Colonic mucosa (tissue), 4 donors: ENCODE measurements at places on chromosomes 12 and 14.

DNA sequence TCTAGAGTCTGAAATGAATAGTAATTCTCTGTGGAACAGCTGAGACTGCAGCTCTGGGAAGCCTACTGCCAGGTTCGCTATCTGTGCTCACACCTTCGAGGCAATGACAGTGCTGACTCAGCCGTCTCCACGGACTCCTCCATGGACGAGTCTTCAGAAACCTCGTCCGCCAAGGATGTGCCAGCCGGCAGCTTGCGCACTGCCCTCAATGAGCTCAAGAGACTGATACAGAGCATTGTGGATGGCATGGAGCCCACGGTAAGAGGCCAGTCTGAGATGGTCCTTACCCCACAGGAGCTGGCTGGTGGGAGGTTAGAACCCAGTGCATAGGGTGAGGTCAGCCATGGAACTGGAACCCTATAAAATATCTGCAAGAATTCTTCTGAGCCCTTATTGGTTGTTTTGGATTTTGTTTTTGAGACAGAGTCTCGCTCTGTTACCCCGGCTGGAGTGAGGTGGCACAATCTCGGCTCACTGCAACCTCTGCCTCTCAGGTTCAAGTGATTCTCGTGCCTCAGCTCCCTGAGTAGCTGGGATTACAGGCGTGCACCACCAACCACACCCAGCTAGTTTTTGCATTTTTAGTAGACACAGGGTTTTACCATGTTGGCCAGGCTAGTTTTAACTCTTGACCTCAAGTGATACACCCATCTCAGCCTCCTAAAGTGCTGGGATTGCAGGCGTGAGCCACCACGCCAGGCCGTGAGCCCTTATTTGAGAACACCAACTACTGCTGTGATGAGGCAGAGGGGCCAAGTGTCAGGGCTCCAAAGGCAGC is 43.9 kb downstream of the RAB35 start:
- DNase-seq = no peak

- DNase-seq = peak; percentile 65
Measured at GRCh38 chr12:15688202-15688736, 100.9 kb downstream of the EPS8 start.

- DNase-seq = no peak
Measured at GRCh38 chr12:11819643-11820042, 170.2 kb downstream of the ETV6 start.

- no peak for DNase-seq
Measured at GRCh38 chr12:29581631-29582030, 84.1 kb upstream of the OVCH1 start.

DNA sequence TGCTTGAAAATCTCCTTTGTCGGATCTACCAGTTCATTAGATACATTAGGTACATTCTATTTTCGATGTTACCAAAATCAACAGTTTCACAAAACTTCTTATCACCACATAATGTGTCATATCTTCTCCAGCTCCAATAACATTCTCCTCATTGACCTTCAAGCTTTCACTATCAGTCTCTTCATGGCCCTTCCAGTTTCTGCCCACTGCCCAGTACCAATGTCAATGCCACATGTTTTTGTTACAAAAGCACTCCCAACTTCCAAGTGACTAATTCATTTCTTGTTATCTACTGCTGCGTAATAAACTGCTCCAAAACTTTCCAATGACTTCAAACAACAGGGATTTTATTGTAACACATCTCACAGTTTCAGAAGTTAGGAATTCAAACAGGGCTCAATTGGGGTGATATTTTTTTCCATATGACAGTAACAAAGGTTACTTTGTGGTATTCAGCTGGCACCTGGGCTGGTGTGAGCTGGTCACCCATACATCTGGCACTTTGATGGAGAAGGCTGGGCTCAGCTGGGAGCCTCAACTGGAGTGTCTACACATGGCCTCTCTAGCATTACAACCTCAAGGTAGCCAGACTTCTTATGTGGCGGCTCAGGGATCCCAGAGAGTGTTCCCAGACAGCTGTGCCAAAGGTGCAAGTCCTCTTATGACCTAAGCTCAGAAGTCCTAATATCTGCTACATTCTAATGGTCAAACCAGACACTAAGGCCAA is 6.1 kb downstream of the OR5AU1 start:
- no peak for DNase-seq

DNA sequence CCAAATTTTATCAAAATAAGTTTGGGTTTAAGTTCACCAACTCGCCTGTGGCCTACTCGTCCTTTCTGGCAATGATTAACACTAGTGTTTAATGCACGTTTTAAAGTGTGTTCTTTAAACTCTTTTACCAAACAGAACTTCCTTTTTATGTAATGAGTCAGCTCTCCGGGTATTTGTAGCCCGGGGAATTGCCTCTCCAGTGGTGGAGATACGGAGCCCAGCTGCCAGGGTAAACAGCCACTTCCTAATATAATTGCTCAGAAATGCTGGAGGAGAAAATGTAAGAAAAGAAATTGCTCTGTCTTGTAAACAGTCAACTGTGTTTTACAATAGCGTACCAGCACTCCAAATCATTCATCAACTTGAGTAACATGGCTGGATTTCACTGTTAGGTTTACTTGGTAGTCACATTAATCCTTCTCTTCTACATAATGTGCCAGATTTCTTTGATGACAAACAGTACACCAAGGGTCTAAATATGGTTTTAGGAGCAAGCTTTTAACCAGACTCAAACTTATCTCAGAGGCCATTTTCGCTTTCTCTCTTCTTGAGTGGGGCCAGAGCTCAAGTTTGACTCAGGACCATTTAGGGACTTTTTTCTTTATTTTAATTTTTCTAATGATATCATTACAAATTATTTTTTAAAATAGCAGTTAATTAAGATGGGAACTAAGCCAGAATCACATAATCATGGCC is 101.2 kb upstream of the SLC38A2 start:
- peak; percentile 81 for DNase-seq

- no peak for DNase-seq
Measured at GRCh38 chr12:101441461-101442224, 33.5 kb upstream of the SPIC start.

- DNase-seq = no peak
Measured at GRCh38 chr12:1174659-1175058, 183.6 kb downstream of the ERC1 start.

DNA sequence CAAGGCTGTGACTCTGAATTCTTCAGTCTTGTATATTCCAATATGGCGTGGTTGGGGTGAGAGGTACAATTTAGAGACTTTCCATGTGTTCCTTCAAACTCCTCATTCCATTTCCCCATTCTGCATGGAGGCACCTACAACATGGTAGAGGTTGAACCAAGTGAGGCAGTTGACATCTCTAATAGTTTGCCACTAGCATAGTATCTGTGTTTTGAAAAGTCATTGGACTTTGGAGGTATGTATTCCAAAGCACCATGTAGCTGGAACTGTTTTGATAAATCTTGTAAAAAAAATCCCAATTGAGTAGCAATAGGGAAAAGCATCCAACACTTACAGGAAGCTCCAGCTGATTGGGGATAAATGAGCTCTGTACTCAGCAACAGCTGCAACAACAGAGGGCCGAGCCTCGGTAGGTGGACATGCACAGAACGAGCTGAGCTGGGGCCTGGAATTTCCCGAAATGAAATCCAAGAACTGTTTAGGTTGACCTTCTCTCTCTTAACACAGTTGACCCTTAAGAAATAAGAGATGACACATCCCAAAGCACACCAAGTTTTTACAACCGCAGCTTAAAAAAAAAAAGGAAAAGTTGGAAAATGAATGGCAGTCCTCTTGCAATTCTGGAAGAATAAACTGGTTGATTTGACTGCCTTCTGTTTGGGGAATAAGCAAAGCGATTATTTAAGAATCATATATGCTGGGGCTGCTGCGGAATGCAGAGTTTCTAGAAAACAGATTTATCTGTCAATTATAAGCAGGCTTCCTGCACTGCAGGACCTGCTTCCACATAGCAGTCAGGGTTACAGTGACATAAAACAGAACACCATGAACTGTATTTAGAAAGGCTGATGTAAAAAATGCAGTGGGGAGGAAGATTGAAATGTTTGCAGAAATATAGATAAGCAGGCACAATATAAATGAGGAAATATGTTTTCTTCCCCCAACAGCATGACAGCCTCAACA is 194.6 kb upstream of the KRR1 start:
- peak; percentile 25 for DNase-seq

DNA sequence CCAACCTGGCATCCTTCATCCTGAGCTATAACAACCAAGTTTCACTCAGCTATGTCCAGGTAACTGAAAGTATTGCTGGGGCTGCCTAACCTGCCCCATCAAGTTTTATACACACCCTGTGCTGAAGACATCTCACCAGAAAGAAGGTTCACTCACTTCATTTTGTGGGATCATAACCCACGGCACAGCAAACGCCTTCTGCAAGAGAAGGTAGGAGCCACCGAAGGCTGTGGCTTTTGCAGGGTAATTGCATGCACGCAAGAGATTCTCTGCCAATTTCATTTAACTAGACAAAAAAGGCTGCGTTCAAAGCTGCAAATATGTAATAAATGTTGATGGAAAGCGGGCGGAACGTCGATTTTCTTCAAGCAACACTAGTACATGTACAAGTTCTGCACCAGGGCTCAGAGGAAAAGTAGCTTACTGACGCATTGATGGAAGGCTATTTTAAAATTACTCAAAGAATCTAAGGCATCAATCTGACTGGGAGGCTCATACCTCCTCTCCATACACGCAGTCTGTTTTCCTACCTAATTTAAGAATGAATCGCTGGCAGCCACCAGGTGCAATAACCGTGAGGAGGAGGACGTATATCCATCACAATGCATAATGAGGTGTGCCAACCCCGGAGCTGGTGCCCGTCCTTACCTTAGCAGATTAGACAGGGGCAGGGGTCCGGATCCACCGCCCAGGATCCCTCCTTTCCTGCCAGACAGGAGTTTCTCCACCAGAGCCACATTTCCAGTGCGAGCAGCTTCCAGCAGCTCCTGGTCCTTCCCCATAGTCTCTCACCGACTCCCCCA is 1.1 kb downstream of the ANKS1B start:
- DNase-seq = no peak

GRCh38 chr12:57727758-57728395 is 10.7 kb downstream of the AGAP2 start:
- peak; percentile 17 for DNase-seq

DNA sequence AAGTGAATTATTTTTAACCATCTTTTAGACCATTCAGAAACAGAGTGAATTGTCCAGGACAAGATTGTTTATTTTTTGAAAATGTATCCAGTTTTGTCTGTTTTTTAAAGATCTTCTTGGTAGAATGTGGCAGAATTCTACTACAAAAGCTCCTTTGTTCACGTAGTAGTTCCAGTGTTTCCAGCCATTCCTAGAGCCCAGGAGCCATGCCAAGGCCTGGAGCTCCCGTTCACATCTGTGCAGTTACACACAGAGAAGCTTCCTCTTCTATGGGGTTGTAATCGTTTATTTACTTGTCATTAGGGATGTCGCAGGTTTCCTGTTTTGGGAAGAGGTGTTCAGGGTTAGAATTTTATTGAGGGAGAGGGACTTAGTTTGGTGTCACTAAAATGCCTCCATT is 409.8 kb downstream of the NPAS3 start:
- DNase-seq = no peak

DNA sequence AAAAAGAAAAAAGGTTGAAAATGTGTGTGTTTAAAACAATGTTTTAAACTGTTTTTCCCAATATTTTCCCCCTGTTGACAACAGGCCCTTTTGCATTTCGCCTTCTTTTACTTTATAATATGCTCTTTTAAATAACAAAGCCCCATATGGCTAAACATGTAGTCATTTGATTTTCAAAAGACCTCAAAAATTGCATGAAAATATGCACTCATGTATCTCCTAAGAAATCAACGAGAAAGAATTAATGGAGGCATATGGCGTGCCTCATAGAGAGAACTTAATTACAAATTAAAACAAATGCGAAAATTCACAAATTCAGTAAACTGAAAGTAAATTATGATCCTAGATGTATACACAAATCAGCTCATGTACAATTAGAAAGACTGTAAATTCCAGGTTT is 202.6 kb upstream of the FOXN3 start:
- no peak for DNase-seq

DNA sequence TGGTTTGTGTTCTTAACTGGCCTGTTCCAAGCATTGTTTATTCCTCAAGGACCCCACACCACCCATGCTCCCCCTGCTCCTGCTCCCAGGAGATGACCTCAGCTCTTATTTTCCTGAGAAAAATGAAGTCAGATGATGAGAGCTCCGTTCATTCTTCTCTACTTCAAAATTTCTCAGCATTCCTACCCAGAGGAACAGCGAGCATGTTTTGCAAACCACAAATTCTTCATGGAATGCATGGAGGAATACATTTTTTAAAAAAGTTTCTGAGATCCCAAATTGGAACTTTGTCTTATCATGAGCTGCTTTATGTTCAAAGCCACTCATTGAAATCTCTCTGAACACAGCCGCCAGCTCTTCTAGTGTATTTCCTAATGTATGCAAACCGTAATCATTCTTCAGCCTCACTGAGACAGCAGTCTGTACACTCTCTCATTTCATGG is 44.9 kb downstream of the SYNE2 start:
- no peak for DNase-seq

DNA sequence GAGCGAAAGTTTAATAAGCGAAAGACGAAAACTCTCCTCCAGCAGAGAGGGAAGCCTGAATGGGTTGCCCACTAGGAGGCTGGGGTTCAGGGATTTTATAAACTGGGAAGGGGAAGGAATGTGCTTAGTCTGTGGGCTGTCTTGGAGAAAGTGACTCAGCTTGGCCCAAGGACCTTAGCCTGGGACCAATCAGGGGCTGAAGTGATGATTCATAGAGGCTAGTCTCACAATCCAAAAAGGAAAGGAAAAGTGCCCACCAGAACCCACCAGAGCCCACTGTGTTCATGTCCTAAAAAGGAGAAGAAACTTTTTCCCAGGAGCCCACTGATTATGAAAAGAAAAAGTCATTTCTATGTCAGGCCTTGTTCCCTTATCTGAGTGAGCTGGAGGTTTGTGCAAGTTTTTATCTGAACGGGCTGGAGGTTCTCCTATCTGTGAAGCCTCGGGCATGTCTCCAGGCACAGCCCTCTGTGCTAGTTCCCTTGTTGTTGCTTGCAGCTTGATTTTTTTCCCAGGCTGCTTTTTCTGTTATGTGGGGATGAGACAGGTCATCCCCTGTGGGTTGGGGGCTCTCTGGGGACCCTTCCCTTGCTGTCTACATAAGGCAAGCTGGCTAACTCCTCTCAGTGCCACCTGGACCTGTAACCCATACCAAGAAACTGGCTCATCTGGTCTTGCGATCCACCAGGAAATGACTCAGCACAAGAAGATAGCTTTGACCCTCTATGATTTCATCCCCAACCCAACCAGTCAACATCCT is 8.3 kb upstream of the GOLGA5 start:
- DNase-seq = no peak

- no peak for DNase-seq
Measured at GRCh38 chr12:110548678-110549077, 34.4 kb downstream of the PPTC7 start.

- no peak for DNase-seq
Measured at GRCh38 chr14:65002586-65003210, 16.0 kb downstream of the FNTB start.

DNA sequence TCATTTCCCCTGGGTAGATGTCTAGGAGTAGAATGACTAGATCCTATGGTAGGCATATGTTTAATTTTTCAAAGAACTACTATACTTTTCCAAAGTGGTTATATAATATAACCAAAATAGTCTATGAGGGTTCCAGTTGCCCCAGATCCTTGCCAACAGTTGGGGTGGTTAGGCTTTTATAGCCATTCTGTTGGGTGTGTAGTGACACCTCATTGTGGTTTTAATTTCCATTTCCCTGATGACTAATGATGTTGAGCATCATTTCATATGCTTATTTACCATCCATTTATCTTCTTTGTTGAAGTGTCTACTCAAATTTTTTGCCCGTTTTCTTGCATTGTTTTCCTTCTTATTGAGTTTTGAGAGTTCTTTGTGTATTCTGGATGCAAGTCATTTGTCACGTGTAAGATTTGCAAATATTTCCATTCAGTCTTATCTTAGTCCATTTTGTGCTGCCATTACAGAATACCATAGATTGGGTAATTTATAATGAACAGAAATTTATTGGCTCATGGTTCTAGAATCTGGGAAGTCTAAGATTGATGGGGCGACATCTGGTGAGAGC is 4.7 kb downstream of the SYNE2 start:
- DNase-seq = no peak
